ENCODE measurements at places on chromosomes 6 and 20.

GRCh38 chr6:41428996-41429421 is 93.6 kb downstream of the NCR2 start:
- no peak for DNase-seq

GRCh38 chr6:89630488-89630887 is 8.1 kb downstream of the LYRM2 start:
- no peak for DNase-seq

DNA sequence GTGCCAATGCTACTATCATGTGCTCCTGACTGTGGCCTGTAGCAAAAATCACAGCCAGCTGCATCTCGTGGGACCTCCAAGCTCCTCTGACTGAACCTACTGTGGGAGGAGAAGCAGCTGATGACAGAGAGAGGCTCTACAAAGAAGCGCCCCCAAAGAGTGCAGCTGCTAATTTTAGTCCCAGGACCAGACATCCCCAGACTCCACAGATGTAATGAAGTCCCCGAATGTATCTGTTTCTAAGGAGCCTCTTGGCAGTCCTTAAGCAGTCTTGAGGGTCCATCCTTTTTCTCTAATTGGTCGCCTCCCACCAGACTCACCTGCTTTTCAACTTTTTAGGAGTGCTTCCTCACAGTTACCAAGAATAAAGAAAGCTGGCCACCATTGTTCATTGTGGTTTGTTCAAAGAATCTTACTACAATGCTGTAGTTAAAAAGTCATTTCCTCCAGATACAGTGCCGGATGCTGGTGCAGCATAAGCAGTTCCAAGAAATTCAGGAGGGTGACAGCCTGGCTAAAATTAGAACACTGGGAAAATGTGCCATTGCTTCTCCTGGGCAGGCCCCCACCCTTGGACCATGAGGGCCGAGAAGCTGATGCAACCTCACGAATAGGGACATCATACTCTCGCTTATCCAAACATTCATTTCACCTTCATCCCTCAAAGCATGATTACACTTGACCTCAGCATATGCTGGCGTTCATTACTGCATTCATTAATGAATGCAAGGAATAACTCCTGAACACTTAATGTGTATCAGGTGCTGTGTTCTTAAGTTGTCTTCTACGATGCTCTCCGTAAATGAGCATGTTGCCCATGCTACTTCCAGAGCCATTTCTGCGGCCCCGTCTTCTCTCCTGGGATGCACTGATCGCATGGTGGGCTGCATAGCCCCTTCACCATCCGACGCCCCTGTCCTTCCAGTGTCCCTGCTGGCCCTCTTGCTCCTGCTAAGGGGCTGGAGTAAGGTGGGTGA is 66.4 kb downstream of the LY86 start:
- no peak for DNase-seq

- DNase-seq: no peak
Observed at GRCh38 chr20:4603724-4604123, 118.0 kb upstream of the PRND start.

- DNase-seq: no peak
Observed at GRCh38 chr20:21387528-21387927, 9.8 kb downstream of the NKX2-4 start.

DNA sequence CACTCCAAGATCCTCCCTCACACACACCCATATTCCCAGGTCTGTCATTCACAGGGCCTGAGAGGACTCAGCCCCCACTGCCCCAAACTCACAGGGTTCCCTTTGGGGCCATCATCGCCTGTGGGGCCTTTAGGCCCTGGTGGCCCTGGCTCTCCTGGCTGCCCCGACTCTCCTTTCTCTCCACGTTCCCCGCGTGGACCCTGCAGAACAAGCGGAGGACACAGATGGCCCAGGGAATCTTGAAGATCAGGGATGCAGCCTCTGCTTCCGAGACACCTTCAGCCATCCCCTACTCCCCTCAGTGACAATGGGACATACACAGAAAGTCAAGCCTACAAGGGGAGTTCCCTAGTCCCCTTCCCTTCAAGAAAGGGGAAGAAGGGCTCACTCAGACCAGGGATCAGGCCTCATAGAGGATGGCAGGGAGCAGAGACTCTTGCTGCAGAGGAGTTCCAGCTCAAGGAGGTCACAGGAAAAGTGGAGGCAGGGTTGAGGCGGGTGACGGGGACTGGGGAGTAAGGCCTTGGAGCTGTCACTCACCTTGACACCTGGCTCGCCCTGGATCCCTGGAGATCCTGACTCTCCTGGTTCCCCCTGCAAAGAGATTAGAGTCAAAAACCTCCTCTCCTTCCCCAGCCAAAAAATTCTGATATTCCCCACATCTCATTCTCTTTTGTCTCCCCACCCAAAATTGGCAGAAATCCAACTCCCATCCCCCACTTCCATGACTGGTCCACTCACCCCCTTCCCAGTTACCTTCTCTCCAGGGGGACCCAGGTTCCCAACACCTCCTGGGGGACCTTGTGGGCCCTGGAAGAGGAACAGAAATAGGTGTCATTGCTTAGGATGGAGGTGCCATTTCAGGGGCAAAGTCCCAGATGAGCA is 22.7 kb downstream of the COL11A2 start:
- no peak for DNase-seq

DNA sequence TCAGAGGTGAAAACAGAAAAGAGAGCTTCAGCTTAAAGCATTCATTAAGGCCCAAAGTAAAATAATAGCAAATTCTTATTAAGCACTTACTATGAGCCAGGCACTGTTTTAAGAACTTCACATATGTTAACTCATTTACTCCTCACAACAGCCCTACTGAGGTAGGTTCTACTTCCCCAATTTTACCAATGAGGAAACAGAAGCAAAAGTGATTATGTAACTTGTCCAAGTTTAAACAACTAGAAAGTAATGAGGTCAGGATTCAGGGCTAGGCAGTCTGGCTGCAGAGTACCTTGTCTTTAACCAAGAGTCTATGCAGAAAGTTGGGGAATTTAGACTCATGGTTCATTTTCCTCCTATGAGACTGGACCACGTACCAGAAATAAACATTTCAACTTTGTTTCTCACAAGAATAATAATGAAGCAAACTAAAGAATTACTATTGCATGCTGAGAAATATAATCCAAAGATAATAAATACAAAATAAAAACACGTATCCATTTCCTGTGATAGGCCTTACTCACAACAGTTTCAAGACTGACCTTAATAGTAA is 3.8 kb downstream of the COL21A1 start:
- DNase-seq: no peak

DNA sequence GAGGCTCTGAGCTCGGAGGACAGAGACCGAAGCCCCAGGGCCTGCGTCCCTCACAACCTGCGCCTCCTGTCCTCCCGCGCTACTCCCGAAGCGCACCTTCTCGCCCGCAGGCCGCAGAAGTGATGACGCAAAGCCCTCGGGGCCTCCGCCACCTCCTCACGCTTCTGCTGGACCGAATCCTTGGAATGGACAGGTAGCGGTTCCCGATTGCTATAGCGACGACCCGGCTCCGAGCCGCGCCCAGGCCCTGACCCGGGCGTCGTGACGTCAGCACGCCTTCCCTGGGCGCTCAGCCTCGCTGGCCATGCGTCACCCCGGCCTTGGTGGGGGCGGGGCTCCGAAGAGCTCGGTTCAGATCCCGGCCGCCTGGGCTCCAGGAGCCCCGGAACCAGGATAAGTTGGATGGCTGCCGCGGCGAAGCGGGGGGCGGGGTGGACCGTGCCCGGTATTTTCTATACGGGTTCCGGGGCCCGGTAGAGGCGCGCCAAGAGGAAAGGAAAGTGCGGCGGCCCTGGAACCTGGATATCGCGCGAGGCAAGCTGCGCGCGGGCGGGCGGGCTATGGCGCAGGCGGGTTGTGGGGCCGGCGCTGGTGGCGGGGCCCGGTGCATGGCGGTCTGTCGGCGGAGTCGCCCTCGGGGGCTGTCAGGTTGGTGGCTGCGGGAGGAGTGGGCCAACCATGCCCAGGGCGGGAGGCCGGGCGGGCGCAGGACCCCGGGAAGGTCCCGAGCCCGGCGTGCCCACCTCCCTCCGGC is at the start of gene ZNF76:
TSS of gene ZNF76 (plus strand) at position 542 of the 754 bp plus-strand sequence. CDS start 21,417 bp downstream, outside the sequence.
- peak; percentile 71 for DNase-seq

GRCh38 chr6:169487579-169488436 is 214.0 kb downstream of the WDR27 start:
- no peak for DNase-seq

- no peak for DNase-seq
Observed at GRCh38 chr6:36949636-36950035, 4.9 kb upstream of the PI16 start.

GRCh38 chr20:50520222-50520880 is 10.2 kb downstream of the PTPN1 start:
- no peak for DNase-seq

- no peak for DNase-seq
Observed at GRCh38 chr6:11353921-11354389, 121.5 kb upstream of the NEDD9 start.

DNA sequence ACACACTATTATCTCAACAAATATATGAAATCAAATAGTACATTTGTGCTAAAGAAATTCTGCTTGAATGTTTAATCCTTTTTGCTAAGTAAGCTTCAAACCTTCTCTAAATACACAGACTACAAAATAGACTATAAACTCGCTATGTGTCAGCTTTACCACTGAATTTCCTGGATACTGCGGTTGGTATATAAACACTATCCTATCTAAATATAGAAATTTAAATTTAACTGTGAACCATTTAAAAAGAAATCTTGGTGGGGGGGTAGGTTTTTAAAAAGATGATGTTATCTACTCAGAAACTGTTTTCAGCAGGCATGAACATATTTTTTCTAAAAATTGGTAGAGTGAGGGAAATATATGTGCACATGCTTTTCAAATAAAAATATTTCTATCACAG is 306.5 kb upstream of the RUNX2 start:
- DNase-seq: no peak

DNA sequence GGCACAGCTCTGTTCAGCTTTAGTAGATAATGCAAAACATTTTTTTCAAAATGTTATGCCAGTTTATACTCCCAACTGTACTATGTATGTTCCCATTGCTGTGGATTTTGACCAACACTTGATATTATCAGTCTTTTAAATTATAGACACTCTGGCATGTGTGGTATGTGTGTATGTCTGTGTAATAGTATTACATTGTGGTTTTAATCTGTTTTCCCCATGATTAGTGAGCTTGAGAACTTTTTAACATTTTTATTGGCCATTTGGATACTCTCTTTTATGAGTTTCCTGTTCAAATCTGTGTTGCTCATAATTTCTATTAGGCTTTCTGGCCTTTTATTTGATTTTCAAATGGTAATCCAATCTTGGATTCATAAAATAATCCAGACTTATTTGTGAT is 69.2 kb upstream of the TXNDC5 start:
- DNase-seq: no peak

DNA sequence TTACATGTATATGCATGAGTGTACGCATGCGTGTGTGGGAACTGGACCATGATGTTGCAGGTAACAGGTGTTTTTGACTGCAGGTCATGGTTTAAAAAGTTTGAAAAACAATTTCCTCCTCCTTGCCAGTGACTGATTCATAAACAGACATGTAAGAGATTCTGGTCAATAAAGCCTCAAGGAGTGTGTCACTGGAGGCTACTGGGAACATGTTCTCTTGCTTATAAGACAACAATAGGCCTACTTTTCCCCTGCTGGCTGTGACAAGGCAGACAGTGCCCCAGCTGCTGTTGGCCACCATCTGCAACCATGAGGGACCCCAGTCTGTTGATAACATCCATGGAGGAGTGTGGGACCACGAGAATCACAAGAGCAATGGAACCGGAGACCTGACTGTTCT is 12.7 kb downstream of the LEMD2 start:
- no peak for DNase-seq

Data from NCI-H524 treated with DMSO at 0.1 percent for 48 hours (cell line).